ENCODE measurements at places on chromosomes 2 and 18. TPM values are rescaled to one million over a fixed set of nuclear protein-coding genes. Genes with fewer than 3 reads are reported as not detected.

The TMEM37 gene
- 18.1 TPM for polyA plus RNA-seq

The EFHD1 gene
- 154 TPM for polyA plus RNA-seq

The TNFAIP6 gene
- 0.23 TPM for polyA plus RNA-seq

The KCNS3 gene
- 5.9 TPM for polyA plus RNA-seq

The SERPINB4 gene
- polyA plus RNA-seq, result 0.10 TPM

The SNED1 gene
- polyA plus RNA-seq, result 29.5 TPM

The SMPD4 gene
- 28.8 TPM for polyA plus RNA-seq

The MYCN gene
- 2.7 TPM for polyA plus RNA-seq

The PSMA8 gene
- 0.17 TPM for polyA plus RNA-seq

The GBX2 gene
- polyA plus RNA-seq, result not detected

The MSTN gene
- 0.16 TPM for polyA plus RNA-seq

DNA sequence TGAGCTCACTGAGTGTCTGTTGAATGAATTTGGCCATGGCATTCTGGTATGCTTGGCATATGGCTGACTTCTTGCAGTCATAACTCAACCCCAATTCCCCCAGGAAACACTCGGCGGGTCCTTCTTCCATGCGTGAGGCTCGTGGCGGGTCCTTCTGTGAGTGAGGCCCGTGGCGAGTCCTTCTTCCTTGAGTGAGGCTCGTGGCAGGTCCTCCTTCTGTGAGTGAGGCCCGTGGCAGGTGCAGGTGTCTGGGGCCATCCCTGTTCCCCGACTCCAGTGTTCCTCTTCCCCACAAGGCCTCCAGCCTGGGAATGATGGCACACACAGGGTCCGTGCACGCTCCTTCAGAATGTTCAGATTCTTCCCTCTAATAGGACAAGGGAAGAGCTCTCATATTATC is 169.0 kb downstream of the EIPR1 start:
- DNase-seq, result no peak

- DNase-seq, result no peak
These were observed 208.3 kb downstream of the AGPS start for GRCh38 chr2:177600917-177601316.

DNA sequence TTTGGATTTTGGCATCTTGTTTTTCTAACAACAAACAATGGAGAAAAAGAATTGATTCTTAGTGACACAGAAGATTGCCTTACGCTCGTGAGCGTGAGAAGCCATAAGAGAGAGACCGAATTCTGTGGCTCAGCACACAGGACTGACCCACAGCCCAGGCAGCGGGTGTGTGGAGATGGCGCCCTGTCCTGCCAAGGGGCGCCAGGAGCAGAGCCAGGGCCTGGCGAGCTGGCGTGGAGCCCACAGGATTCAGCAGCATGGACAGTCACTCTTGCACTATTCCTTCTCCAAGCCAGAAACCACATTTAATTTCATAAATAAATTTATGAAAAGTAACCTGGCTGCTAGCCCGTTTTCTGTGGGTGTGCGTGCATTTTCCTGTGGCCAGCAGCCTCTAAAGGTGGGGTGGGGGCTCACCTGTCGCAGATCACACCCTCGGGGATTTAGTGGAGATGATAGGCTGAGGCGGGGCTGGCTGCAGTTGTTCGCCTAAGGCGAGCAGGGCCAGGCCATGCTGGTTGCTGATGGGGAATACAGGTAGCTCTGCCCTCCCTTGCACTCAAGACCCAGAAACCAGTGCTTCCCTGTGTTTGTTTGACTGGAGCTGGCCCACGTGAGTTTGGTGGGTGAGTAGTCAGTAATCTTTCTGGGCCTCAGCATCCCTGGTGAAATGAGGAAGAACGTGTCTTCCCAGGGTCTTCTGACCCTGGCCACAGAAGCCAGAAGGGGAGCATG is 46.2 kb downstream of the FAM168B start:
- no peak for DNase-seq

DNA sequence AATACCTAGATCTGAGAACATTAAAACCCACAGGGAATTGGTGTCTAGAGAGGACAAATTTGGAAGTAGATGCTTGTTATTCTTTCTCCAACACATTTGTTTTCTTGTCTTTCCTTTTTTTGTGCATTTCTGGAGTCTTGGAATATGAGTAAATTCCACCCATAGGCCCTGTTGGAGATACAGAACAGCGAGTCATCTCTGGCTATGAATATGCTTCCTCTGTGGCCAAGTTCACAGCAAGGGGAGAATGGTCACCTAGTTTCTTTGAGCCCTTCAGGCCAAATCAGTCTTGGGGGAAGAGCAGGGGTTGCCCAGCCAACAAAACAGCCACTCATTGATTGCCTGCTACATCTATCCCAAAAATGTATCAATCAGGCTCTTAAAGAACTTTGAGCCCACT is 31.3 kb downstream of the SP140L start:
- DNase-seq, result no peak

GRCh38 chr18:70973626-70974025 is 684.8 kb downstream of the SOCS6 start:
- no peak for DNase-seq

- DNase-seq, result no peak
These were observed 106.9 kb upstream of the THOC1 start for GRCh38 chr18:374721-375168.

- DNase-seq, result peak; percentile 8
These were observed 49.1 kb upstream of the CTDP1 start for GRCh38 chr18:79630281-79631095.

DNA sequence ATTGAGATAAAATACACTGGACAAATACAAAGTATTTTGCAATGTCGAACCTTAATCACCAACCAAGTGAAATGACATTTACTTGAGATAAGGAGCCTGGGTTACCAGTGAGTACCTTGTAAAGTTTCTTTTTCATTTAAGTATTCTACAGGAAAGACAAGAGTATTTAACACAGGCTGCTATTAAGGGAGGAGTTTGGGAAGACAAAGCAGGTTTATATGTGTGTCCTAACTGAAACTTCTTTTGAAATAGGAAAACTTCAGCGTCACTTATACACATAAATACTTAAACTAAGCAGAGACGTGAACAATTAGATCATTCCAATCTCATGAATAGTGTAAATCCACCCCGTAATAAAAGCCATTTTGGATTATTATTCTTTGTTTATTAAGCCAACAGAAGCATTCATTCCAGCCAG is 126.7 kb upstream of the CYP26B1 start:
- no peak for DNase-seq

DNA sequence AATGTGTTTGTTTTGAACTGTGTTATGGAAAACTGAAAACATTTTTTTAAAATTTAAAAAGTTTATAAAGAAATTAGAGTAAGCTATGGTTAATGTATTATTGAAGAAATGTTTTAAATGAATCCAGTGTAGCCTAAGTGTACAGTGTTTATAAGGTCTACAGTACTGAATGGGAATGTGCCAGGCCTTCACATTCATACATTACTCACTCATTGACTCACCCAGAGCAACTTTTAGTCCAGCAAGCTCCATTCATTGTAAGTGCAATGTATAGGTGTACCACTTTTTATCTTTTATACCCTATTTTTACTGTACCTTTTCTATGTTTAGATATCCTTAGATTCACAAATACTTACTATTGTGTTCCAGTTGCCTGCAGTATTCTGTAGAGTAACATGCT is 215.1 kb upstream of the THUMPD2 start:
- no peak for DNase-seq

DNA sequence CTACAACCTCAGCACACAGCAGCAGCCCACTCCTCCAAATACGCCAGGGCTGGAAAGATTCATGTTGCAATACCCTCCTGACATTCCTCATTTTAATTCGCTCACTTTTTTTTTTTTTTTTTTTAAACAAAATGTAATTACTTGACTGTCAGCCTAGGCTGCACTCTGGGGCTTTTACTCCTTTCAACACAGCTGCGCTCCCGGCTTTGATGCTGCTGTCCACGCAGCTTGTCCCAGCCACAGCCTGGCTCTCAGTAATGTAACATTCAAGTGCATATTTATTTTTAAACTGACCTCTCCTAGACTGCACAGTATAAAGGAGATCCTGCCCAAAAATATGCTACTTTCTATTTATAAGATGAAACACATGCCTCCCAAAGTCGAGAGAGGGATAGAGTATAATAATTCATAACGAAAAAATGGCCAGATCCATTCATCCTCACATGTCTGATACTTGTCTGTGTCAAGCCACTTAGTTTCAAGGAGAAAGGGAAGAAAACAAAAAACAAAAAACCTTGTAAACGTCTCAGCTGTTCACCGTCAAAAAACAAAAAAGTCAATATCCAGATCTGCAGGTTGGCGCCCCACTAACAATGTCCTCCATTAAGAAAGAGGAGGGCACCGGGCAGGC is 949 bp downstream of the CDC42EP3 start:
- DNase-seq, result no peak

DNA sequence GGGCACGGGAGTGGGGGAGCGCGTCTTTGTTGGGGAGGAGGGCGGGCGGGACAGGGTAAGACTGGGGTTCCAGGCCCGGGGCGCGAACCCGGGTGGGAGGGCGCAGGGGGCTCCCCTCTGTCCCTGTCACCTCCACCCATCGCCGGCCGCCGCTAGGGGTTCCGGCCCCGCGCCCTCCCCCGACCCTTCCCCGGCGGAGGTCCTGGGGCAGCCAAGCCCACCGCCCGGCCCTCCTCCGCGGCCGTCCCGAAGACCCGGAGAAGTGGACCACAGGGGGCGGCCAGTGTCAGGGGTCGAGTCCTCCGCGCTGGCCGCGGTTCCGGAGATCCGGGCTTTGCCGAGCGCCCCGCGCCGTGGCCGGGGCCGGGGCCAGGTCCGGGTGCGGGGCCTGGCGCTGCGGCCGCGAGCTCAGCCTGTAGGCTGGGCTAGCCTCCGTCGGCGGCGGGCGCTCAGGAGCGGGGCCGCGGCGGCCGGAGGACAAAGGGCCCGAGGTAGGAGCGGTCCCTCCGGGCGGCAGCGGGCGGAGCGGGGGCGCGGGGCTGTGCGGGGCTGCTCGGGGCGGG is 16.6 kb upstream of the E2F6 start:
- DNase-seq, result peak; percentile 53

- no peak for DNase-seq
These were observed 15.4 kb downstream of the NCKAP5 start for GRCh38 chr2:133552821-133553220.

GRCh38 chr2:108534584-108535356 is 500 bp downstream of the LIMS1 start:
- no peak for DNase-seq

DNA sequence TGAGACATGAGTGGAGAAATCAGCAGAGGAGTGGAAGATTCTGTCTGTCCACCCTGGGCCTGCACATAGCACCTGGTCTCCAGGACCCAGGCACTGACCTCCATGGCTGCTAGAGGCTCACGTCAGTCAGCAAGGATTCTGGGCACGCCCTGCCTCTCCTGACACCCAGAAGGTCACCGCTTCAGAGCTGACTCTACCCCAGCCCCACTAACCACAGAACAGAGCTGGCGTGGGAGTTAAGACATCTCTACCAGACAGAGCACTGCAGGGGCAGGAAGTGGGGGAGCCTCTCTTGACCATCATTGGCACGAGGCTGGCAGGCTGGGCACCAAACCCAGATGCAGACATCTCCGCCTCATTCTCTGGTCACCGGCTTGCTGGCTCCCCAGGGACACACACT is 3.0 kb downstream of the ADCY3 start:
- DNase-seq, result no peak

- no peak for DNase-seq
These were observed 1.9 kb upstream of the WDR75 start for GRCh38 chr2:189439342-189439741.

- no peak for DNase-seq
These were observed 113.8 kb upstream of the NRXN1 start for GRCh38 chr2:51145761-51146160.

- DNase-seq, result no peak
These were observed 303.6 kb downstream of the SLC8A1 start for GRCh38 chr2:40148334-40148733.

All from ovary (tissue), 10 donors.